Forelimb muscle (tissue), 1 donor: ENCODE measurements at places on chromosomes 3 and 15. TPM values are rescaled to one million over a fixed set of nuclear protein-coding genes. Genes with fewer than 3 reads are reported as not detected.

The STAC gene
- 40.1 TPM for polyA plus RNA-seq

The CILP gene
- 22.1 TPM for polyA plus RNA-seq

The POTEB3 gene
- not detected for polyA plus RNA-seq

The TMEM207 gene
- not detected for polyA plus RNA-seq

The CSPG5 gene
- polyA plus RNA-seq: 1.8 TPM

The ARHGEF3 gene
- 29.1 TPM for polyA plus RNA-seq

- no peak for DNase-seq
Measured at GRCh38 chr3:869734-870133, 223.1 kb upstream of the CNTN6 start.

The TLNRD1 gene
- polyA plus RNA-seq: 14.0 TPM

GRCh38 chr3:5227812-5228211 lies 40.3 kb downstream of the EDEM1 start:
- no peak for DNase-seq

- DNase-seq: no peak
Measured at GRCh38 chr15:69200832-69201745, 40.7 kb downstream of the GLCE start.

DNA sequence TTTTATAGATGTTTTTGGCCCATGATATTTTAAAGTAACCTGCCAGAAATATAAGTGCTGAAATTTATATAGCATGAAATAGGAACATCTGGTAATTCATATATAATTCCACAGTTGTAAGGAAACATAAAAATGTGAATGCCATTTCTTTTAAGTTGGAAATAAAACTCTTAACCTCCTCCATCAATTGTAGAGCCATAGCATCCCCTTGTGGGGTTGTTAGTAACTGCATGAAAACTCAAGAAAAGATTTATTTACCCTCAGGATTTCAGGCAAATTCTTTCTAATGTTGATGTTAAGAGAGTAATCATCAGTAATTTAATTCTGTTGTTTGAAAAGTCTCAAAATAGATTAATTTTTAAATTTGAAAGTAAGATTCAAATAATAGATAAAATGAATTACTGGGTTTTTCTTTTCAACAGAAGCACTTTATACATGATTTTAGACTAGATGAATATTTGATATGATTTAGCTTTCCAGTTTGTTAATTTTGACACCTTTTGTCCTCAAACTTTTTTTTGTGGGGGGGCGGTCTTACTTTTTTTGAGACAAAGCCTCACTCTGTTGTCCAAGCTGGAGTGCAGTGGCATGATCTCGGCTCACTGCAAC lies 74.7 kb downstream of the RASA2 start:
- peak; percentile 50 for DNase-seq

DNA sequence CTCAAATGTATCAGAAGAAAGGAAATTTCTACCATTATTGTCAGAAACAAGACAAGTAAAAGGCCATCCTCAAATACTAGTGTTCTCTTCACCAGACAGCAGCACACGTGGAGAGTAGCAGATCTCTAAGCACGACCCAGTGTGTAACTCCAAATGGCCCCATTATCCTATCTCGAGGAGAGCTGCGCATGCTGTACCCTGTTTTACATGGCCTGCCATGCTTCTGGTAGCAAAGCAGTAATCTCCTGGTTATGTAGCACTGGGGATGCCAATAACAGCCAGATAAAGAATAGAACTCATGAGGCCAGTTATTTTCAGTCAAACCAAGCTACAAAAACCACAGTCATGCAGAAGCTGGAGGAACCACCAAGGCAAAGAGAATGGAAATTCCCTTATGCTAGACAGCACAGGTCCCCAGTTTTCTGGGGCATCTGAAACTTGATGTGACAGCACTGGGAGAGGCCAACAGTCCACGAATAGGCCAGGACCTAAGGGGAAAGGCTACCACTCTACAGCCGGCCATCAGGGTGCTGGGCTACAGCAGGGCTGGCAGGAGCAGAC lies 73.0 kb downstream of the LIPC start:
- no peak for DNase-seq

The MYO5C gene
- polyA plus RNA-seq: 8.5 TPM

DNA sequence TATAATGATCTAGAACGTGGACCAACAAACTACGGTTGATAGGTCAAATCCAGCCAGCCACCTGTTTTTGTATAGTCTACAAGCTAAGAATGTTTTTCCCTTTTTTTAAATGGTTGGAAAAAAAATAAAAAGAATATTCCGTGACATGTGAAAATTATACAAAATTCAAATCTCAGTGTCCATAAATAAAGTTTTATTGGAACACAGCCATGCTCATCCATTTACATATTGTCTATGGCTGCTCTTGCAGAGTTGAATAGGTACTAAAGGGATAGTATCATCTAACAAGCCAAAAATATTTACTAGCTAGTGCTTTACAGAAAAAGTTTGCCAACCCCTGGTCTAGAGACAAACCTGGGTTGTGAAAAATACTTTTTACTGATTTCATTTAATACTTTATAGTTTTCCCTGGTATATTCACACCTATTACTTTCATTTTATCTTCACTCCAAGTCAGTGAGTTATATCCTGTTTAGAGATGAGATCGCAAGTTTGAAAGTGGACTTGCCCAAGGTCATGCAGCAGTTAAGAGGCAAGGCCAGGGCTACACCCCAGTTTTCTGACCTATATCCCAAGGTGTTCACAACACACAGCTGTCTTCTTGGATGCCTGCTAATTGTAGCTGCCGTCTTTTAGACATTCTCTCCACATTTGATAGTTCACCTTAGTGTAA lies 58.4 kb downstream of the IGF2BP2 start:
- DNase-seq: no peak

DNA sequence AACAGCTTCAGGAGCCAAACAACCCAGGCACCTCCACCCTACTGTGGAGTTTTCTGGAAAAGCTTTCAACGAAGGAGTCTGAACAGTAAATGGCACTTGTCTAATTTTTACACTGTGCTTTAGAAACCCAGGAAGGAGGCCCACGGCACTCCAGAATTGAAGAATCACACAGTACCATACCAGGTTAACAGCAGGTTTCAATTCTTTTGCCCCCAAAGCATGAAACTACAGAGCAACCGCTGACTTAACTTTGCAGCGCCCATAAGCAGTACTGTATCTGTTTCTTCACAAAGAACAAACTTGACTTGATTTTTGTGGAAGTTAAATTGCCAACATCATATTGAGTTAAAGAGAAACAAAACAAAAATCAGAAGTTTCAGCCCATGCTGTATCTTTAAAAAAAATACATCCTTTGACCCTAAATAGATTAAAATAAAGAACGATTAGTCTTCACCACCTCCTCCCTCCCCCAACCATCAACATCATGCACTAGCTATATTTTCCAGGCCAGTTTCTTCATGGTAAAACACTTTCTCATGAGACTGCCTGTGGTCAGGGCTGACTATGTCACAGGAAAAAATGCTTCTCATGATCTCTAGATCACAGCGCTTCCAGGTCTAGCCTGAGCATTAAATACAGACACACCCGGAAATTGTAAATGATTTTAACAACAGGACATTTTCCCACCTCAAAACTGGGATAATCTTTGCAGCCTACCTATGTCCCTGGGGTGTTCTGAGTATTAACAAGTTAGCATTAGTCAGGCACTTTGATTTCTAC lies 456.3 kb downstream of the FOXP1 start:
- no peak for DNase-seq

The SPINT1 gene
- 0.49 TPM for polyA plus RNA-seq

DNA sequence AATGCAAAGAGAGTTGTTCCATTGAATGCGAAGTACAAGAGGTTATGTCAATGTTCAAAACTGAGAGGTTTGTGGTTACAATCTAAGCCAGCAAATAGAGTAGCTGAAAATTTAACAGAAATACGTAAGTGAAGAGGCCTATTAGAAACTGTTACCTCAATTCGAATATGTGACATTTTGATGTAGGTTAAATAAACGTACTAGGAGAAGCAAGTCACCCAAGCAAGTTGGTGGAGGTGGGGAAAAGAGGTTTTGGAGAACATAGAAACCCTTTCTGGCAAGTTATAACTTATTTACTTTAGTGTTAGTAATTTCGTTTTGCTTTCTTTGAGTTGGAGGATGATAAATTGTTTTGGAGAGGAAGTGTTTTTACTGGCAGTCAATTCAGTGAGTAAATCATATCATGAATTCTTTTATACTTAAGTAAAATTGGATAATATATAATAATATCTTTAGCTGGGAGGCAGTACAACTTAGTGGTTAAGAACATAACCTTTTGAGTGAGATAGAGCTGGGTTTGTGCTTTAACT lies 91.2 kb upstream of the NAALADL2 start:
- DNase-seq: no peak

GRCh38 chr3:169822540-169822939 lies 9.8 kb upstream of the LRRC34 start:
- DNase-seq: no peak

DNA sequence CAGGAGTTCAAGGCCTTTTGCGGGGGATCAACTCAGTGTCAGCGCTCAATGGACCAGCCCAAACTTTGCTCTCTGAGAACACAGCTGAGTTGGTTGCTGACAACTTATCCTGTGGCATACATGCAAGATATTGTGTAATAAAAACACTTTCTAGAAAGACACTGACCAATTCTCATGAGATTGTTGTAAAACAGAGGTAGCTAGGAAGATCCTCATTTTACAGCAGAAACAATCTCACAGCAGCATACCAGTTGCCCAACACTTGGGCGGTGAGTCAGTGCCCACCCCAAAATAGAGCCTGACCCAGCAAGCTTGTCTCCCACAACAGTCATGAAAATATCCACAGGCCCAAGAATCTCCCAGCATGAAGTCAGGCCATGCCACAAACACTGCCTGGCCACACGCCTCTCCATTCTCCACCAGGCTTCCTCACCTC lies 18.2 kb downstream of the KLHL6 start:
- DNase-seq: no peak

DNA sequence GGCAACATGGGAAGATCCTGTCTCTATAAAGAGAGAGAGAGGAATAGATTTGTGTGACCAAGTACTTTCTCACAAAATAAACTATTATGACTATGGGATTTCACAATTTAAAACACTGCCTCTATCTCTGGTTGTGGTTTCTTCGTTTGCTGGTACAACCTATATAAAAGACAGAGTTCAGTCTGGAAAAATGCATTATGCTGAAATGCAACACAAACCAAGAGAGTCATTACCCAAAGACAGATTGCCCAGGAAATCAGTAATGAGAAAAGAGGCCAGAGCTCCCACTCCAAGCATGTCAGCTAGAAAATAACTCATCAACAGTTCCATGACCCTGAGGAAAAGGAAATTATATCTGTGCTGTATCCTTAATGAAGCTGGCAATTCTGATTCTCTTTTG lies 23.2 kb downstream of the GPR176 start:
- no peak for DNase-seq

DNA sequence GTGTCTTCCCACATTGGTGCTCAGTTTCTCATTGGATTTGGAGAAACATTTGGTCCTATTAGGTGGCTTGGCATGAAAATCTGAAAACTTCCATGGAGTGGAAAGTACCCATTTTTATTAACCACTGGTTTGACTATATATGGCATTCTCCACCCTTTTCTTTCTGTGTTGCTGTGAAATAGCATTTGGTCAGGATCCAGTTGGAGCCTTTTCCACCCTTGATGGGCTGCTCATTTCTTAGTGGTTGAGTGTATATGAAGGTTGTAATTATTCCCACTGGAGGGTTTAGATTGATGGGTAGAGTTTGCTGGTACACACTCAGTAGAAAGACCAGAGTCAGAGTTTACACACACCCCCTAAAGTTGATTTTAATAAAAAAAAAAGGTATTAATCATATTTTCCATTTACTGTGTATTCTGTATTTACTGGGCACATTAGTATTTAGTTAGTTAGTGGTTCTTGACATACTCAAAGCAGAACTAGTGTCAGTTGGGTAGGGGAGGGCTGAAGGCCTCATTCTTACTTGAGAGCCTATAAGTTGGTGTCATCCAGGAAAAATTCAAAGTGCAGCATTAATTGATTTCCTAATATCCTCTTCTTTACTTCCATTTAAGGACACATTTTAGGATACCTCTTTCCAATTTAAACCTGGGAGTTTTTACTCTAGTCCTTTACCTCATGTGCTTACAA lies 69.5 kb downstream of the FLNB start:
- DNase-seq: no peak

DNA sequence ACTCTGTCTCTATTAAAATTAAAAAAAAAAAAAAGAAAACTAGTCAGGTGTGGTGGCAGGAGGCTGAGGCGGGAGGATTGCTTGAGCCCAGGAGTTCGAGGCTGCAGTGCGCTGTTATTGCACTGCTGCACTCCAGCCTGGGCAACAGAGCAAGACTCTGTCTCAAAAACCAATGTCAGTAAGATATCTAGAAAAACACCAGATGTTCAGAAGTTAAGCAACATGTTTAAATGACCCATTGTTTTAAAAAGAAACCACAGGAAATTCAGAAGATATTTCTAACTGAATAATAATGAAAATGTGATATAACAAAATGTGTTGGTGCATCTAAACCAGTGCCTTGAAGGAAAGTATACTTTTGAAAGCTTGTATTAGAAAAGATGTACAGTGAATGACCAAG lies 203.4 kb upstream of the CGNL1 start:
- no peak for DNase-seq

DNA sequence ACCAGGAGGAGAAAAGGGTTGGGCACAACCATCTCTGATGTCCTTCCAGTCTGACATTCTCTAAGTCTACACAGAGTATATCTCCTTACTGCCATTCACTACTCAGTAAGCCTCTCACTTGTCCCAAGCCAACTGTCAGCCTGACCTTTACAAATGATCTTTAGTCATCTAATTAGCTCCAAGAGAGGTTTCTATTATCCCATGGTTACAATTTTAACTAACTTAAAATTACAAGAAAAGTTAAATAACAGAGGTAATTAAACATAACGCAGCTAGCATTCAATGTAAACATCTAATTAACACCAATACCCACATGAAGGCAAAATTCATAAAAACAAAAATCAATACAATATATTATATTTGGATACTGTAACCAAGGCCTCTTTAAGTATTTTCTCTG lies 126.9 kb downstream of the LSAMP start:
- DNase-seq: no peak

The THBS1 gene
- polyA plus RNA-seq: 46.5 TPM

The SNX33 gene
- polyA plus RNA-seq: 12.6 TPM

The TNFSF10 gene
- 9.4 TPM for polyA plus RNA-seq

GRCh38 chr15:39381517-39381916 lies 199.4 kb upstream of the THBS1 start:
- DNase-seq: no peak

DNA sequence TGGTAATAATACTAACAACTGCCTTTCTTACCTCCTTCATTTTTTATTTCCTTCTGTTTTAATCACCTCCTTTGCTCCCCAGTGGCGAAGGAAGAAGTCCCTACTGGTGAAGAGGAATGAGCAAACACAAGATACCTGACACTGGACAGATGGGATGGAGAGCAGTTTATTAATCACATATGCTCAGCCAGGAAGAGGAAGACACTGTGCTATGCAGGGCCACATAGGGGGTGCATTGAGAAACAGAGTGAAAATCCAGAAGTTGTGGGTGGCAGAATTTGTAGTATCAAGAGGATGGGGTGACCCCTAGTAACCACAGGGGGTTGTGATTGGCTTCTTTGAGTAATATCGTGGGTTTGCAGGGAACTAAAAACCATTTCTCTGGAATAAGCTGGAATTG lies 1041.9 kb downstream of the OTOL1 start:
- no peak for DNase-seq

The CSTA gene
- polyA plus RNA-seq: 0.25 TPM

The FRMD5 gene
- 0.42 TPM for polyA plus RNA-seq

- DNase-seq: no peak
Measured at GRCh38 chr3:77933926-77934325, 894.0 kb downstream of the ROBO2 start.
